Glutamatergic neuron (in vitro differentiated cells): ENCODE measurements at places on chromosomes 5 and 9.

- DNase-seq: no peak
Observed at GRCh38 chr5:6243706-6244338, 134.5 kb downstream of the MED10 start.

DNA sequence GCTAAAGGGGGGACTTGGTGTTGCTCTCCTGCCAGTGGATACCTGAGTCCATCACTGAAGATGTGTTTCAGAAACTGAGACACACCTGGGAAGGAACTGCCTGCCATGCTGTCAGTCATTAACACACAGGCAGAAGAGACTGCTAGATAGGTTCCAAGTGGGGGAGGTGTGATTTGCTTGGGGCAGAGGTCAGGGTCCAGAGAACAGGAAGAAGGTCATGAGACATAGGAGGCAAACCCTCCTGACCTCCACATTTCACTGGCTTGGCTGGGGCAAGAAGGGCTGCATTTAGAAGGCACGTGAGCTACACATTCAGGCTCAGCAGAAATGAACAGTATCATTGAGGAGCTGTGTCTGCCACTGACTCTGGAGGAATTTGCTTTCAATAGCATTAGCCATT is 215.8 kb downstream of the HSPA4 start:
- DNase-seq: no peak

GRCh38 chr9:103809745-103810144 is 284.4 kb upstream of the SMC2 start:
- no peak for DNase-seq

- DNase-seq: no peak
Observed at GRCh38 chr5:39209924-39210323, 9.4 kb downstream of the FYB1 start.

- DNase-seq: no peak
Observed at GRCh38 chr5:52707616-52708015, 80.1 kb upstream of the ITGA1 start.

GRCh38 chr5:172129256-172129910 is 58.6 kb downstream of the STK10 start:
- no peak for DNase-seq

- DNase-seq: peak; percentile 11
Observed at GRCh38 chr9:124503713-124504529, 3.3 kb downstream of the NR5A1 start.

DNA sequence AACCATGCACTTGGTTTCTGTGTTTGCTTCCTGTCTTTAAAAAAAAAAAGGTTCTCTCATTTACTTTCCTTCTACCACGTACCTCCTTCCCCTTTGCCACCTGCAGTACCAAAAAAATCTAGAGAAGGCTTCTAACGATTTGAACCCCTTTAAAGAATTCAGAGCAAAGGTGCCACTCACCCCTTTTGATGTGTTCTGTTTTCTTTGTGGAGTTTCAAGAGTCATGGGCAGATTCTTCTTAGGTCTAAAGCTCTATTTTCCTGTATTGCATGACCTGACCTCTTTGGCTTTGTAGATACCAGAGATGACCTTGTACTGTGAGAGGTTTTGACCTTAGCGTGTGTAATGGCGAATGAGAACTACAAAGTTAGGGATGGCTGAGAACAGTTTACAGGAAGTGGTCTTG is 29.0 kb downstream of the TXNDC8 start:
- no peak for DNase-seq

DNA sequence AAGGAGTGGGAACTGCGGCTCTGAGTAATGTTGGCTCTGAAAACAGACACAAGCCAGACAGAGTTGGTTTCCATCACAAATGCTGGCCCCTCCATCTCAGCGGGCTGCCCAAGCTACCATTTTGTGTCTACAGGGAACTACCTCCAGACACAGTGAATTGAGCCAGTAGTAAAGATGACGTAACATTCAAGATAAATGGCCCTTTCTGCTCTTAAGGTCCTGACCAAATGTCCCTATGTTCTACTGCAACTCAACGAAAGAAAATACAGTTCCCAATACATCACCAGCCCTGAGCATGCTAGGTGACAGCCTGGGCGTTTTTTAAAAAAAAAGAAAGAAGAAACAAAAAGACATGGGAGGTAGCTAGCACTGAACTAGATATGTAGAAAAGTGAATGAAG is 227.8 kb upstream of the RASEF start:
- no peak for DNase-seq

DNA sequence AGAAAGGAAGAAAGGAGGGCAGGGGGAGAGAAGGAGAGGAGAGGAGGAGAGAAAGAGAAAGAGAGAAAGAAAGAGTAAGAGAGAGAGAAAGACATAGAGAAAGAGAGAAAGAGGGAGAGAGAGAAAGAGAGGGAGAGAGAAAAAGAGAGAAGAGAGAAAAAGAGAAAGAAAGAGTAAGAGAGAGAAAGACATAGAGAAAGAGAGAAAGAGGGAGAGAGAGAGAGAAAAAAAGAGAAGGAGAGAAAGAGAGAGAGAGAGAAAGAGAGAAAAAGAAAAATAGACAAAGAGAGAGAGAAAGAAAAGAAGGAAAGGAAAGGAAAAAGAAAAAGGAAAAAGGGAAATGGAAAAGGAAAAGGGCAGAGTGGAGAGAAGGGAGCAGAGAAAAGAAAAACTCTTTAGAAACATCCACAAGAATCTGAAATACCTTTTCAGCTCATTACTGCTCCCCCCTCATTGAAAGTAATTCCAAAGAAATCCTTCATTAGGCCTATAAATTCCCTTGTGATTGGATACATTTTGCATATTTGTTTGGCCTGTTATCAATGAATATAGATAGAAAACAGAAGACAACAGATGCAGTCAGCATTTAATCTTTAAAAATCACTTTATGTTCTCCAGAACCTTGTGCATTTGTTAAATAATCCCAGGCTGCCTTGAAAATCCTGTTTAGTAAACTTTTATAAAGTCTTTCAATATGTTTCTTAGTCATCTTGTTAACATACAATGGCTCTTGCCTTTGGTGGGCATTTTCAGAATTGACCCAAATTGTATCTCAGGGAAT is 411.5 kb downstream of the NFIB start:
- no peak for DNase-seq

DNA sequence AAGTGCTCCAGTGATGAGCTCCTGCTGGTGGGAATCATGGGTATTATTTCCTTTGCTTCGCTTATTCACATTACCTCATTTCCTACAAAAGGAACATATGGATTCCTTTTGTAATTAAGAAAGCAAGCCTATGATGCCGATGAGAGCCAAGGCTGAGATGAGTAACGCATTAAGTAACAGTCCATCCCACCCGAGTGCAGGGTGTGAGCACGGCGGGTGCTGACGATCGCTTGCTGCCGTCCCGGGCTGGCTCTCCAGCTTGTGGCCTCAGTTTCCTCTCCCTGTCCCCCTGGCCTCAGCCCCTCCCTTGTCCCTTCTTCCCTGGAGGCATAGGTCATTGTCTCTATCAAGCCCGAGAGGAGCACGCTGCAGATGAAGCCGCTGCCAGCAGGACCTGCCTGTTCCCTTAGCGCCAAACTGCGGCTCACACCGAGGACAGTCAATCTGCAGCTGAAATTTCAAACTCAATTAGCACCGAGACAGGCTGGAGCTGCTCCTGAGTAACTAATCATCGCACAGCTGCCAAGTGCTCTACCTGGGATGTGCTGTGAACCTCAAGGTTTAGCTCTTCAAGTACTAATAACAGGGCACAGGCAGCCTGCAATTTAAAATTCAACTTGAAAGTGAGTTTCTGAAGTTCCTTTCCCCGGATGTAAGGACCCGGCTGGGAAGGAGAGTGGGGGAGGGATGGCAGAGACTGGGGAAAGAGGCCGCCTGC is 115.2 kb upstream of the RAPGEF1 start:
- peak; percentile 69 for DNase-seq

- DNase-seq: no peak
Observed at GRCh38 chr9:81156381-81156780, 533.0 kb downstream of the TLE1 start.

- DNase-seq: no peak
Observed at GRCh38 chr5:94700592-94700991, 82.1 kb downstream of the SLF1 start.

- no peak for DNase-seq
Observed at GRCh38 chr5:92912283-92912682, 668.7 kb downstream of the NR2F1-AS1 start.

GRCh38 chr9:72305707-72306106 is 59.3 kb downstream of the ZFAND5 start:
- no peak for DNase-seq

DNA sequence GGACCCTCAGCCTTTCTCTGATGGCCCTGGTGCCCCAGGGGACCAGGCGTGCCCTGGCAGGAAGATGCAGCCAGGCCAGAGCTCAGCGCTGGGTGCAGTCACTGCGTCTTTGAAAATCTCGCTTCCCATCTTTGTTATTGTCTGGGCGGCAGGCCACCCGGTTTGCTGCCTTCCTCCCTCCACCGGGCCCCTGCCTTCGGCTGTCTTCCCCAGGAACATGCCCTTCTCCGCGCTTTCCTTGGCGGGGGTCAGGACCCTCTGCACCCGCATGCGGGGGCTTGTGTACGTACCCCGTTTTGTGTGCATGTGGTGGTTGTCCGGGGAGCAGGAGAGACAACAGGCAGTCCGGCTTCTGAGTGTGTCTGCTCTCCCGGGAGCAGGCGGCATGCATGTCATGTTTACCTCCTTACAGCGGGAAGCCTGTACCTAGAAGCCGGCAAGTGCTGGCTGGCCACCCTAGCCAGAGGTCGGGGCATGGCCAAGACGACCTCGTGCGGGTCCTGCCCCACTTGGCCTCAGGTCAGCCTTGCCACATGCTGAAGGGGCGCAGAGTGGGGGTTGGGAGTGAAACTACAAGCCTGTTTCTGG is 49.5 kb downstream of the DAB2IP start:
- DNase-seq: peak; percentile 43

- no peak for DNase-seq
Observed at GRCh38 chr9:2134391-2134790, 119.2 kb downstream of the SMARCA2 start.

DNA sequence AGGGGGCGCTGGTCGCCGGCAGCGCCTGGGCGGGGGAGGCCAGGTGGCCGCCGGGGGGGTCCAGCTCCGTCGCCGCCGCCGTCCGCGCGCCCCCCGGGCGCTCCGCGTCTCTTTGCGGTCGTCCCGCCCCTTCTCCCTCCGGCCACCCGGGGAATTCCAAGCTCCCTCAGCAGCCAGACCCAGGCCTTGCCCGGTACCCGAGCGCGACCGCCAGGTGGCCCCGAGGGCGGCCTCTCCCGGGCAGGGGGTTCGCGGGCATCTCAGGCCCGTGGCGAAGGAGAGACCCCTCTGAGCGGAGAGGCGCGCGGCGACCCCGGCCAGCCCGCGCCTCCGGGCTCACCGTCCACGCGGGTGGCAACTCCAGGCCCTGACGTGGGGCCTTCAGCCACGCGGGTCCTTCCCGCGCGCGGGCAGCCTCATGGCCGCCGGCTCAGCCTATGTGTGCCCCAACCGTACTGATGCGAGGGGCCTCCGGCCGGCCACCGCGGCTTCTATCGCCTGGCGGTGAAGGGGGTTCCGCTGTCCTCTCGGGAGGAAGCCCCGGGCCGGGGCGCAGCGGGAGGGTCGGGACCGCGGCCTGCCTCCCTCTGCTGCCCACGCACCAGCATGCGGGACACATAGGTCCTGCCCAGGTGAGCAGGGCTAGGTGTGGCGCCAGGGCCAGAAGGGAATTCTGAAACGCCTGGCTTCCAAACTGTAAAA is 529 bp upstream of the NRARP start:
- peak; percentile 84 for DNase-seq

GRCh38 chr5:54761213-54761701 is 224.1 kb downstream of the ESM1 start:
- DNase-seq: no peak

- no peak for DNase-seq
Observed at GRCh38 chr5:85896514-85896913, 721.2 kb upstream of the COX7C start.

- no peak for DNase-seq
Observed at GRCh38 chr9:114856215-114856941, 50.5 kb upstream of the TNFSF15 start.

DNA sequence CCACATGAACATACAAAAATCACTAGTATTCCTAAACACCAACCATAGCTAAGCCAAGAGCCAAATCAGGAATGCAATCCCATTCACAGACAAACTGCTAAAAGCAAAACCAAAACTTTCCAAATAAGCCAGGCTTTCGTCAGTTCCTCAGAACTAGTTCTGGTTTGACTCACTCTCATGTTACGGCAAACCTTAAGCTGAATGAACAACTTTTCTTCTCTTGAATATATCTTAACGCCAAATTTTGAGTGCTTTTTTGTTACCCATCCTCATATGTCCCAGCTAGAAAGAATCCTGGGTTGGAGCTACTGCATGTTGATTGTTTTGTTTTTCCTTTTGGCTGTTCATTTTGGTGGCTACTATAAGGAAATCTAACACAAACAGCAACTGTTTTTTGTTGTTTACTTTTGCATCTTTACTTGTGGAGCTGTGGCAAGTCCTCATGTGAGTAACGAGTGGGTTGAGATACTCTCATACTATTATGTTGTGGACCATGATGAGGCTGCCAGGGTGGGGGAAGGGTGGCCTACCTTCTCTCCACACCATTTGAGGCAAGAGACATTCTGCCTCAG is at the start of gene PDCD1LG2:
TSS of gene PDCD1LG2 (plus strand) at position 172 of the 572 bp plus-strand sequence. CDS start 12,016 bp downstream, outside the sequence.
- no peak for DNase-seq
